ENCODE measurements at places on chromosomes 1 and 21.

GRCh38 chr1:194931166-194931565, 1677.1 kb downstream of the KCNT2 start:
- no peaks in the 10 kb centered on the region for H3K36me3 ChIP-seq
- no peaks in the 10 kb centered on the region for H3K27me3 ChIP-seq
- no peak for DNase-seq
- no peak overlapping the region for H3K4me3 ChIP-seq
- no peak overlapping the region for H3K27ac ChIP-seq

DNA sequence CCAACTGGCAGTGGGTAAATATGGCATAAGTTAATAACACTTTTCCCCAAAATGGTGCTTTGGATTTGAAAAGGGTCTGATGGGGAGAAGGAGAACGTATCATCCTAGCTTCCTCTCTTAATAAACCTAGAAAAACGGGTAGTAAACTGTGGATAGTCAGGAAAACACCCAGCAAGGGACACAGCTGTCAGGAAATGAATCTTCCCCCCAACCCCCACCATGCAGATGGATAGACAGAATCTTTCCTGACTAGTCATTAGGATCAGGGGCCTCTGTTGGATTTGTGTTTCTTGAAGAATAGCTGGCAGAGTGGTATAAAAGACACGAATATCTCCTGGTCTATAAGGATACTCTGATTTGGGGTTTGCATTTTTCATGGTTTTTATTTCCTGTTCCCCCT, 22.5 kb upstream of the LAX1 start:
- peaks cover 9% of the 10 kb centered on the region for H3K27me3 ChIP-seq
- no peak overlapping the region for H3K27ac ChIP-seq
- H3K36me3 ChIP-seq = peaks cover 26% of the 10 kb centered on the region
- H3K4me1 ChIP-seq = peaks cover 16% of the 10 kb centered on the region

DNA sequence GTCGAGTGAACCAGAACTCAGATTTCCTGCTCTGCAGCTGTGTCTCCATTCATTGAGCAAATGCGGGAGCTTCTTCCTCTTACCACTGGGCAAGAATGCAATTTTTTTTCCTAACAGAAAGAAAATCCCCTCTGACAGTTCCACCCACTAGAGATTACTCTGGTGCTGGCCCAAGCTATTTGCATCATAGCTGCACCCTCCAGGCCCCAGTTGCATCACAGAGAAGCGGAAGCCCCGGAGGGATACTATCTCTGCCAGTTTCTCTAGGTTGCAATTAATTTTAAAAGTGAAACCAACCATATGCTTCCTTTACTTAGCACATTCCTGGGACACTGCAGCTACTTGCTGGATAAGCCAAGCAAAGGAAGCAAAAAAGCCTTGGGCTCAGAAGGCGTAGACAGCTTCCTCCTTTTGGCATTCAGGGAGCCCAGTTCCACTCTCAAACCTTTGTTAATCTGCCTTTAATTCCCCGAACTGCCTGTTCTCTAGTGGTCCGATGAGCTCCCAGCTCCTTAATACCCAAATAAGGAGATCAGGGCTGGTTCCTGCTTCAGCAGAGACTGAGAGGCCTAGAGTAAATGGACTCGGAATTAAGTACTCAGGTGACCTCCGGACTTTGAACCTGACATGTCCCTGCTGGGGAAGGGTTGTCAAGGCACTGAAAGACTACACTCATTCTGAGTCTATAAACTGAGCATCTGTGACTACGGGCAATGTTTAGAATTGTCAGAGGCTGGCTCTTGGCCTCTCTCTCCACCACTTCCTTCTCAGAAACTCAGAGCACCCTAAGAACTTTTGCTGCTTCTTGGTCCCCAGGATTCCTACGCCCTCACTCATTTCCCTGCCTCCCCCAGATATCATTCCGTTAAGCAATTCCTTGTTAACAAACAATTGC, 72.5 kb upstream of the TNFSF18 start:
- H3K4me1 ChIP-seq = peaks cover 19% of the 10 kb centered on the region
- no peak for DNase-seq
- no peaks in the 10 kb centered on the region for H3K36me3 ChIP-seq
- H3K27ac ChIP-seq = peak overlapping the region; percentile 95

GRCh38 chr1:94265906-94266305, 28.5 kb upstream of the ARHGAP29 start:
- no peaks in the 10 kb centered on the region for H3K4me1 ChIP-seq
- no peaks in the 10 kb centered on the region for H3K36me3 ChIP-seq
- peaks cover 3% of the 10 kb centered on the region for H3K27me3 ChIP-seq
- no peak overlapping the region for H3K27ac ChIP-seq
- no peak overlapping the region for H3K4me3 ChIP-seq

DNA sequence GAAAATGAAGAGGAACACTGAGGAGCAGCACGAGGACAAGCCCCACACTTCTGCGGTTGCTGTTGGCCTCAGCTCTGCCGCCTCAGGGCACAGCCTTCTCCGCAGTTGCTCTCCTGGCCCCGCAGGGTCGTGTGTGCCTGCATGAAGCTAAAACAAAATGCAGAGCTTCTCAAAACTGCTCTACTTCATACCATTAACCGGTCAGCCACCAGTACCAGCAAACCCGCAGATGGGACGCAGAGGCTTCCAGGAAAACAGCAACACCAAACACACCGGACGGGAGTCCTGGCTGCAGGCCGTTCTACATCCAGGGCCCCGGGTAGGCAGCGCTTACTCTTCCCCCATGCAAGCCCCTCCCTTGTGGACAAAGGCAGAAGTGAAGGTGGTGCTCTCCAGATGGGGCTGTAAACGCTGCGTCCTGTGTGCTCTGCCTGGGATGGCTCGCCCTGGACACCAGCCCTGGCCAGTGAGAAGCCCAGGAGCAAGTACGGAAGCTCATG, 7.1 kb upstream of the C1orf159 start:
- peaks cover 33% of the 10 kb centered on the region for H3K27me3 ChIP-seq
- H3K27ac ChIP-seq = no peak overlapping the region
- H3K4me3 ChIP-seq = no peak overlapping the region
- H3K4me1 ChIP-seq = peaks cover 25% of the 10 kb centered on the region

- H3K4me3 ChIP-seq = no peak overlapping the region
- H3K36me3 ChIP-seq = no peaks in the 10 kb centered on the region
- H3K27me3 ChIP-seq = no peaks in the 10 kb centered on the region
- DNase-seq = no peak
These were observed 15.8 kb downstream of the ADGRB2 start for GRCh38 chr1:31748365-31748764.

- no peak overlapping the region for H3K27ac ChIP-seq
- H3K27me3 ChIP-seq = peaks cover 30% of the 10 kb centered on the region
- DNase-seq = no peak
- peaks cover 14% of the 10 kb centered on the region for H3K4me1 ChIP-seq
- no peaks in the 10 kb centered on the region for H3K36me3 ChIP-seq
These were observed 28.7 kb upstream of the NRDC start for GRCh38 chr1:51907079-51907702.

DNA sequence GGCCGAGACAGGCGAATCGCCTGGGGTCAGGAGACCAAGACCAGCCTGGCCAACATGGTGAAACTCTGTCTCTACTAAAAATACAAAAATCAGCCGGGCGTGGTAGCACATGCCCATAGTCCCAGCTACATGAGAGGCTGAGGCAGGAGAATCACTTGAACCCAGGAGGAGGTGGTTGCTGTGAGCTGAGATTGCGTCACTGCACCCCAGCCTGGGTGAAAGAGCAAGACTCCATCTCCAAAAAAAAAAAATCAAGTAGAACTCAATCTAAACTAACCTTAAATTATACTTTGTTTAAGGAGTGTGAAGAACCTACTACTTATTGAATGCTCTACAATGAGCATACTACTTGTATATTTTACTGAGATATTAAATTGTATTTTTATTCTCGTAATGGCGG, 30.5 kb upstream of the RNF186 start:
- H3K4me3 ChIP-seq = peak overlapping the region; percentile 50
- H3K36me3 ChIP-seq = no peaks in the 10 kb centered on the region
- H3K27me3 ChIP-seq = peaks cover 13% of the 10 kb centered on the region
- H3K27ac ChIP-seq = peak overlapping the region; percentile 98
- no peak for DNase-seq

DNA sequence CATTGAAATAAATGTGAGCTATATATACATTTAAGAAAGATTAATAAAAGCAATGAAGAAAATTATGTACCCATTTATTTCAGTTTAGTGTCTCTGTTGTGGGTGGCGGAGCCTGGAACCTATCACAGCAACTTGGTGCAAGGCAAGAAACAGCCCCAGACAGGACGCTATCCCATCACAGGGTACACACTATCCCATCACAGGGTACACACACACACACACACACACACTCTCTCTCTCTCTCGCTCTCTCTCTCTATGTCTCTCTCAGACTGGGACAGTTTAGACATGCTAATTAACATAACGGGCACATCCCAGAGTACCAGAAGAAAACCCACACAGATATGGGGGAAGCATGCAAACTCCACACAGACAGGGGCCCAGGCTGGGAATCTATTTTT, 6.5 kb upstream of the IL6R start:
- no peak for DNase-seq
- no peak overlapping the region for H3K4me3 ChIP-seq
- H3K27ac ChIP-seq = no peak overlapping the region
- peaks cover 21% of the 10 kb centered on the region for H3K27me3 ChIP-seq

DNA sequence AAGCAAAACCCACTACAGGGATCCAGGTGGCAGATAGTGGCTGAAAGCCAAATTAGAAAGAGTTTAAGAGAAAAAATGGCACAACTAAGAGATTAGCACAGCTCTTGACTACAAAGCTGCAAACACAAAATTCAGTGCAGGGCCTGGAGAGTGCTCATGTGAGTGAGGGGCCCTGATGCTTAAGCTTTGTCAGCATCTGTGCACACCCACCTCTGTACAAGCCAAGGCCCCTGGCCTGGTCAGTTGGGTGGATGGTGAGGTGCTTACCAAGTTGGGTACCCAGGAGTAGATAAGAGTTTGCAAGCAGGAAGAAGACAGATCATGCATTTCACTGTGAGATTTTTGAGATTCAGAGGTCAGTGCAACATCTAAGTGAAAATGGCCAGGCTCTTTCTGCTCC, 62.7 kb upstream of the ATP1B1 start:
- no peaks in the 10 kb centered on the region for H3K27me3 ChIP-seq
- no peak overlapping the region for H3K4me3 ChIP-seq
- DNase-seq = no peak
- peak overlapping the region; percentile 13 for H3K27ac ChIP-seq
